ENCODE measurements at places on chromosomes 5 and 9. TPM values are rescaled to one million over a fixed set of nuclear protein-coding genes. Genes with fewer than 3 reads are reported as not detected.

Gene SH3RF2
- total RNA-seq = under 0.01 TPM

Gene PCDHGB2
- 6.1 TPM for total RNA-seq

Gene SLCO4C1
- 0.82 TPM for total RNA-seq

Gene KCNV2
- total RNA-seq = not detected

Gene CAMK2A
- 16.7 TPM for total RNA-seq

Gene ISCA1
- 92.5 TPM for total RNA-seq

Gene ELP1
- total RNA-seq = 51.8 TPM

Gene CTSV
- total RNA-seq = 0.41 TPM

Gene RASGEF1C
- 17.9 TPM for total RNA-seq

Gene C9orf153
- not detected for total RNA-seq

- DNase-seq = no peak
Observed at GRCh38 chr5:36802187-36802586, 74.4 kb upstream of the NIPBL start.

DNA sequence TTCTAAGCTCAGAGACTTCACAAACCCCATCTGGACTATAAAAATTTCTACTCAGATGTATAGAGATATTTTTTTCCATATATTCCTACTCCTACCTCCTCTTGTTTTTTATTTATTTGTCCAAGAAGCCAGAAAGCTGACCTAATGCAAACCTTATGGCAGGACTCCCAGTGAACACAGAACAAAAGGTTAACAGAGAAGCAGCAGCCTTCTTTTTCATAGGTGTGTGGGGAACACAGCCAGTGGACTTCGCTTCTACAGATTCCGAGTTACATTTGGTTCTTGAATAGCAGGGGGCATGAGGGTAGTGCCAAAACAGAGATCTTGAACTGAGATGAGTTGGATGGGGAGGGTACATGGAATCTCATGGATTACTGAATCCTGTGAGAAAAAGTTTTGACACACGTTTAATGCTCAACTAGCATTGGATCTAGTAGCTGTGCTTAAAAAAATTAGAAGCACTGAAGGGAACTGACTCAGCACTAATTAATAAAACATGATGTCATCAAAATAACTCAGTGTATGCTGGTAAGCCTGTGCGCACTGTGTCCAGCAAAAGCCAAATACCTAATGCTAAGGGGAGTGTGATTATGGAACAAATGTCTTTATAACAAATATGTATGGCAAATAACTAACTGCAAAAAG is 240.1 kb downstream of the GABRB2 start:
- no peak for DNase-seq

- no peak for DNase-seq
Observed at GRCh38 chr9:36041506-36041905, 4.8 kb downstream of the RECK start.

- no peak for DNase-seq
Observed at GRCh38 chr5:138274189-138274853, at the start of gene GFRA3. GFRA3 (minus strand) TSS chr5:138274621; CDS start chr5:138274424, 197 bp downstream.

DNA sequence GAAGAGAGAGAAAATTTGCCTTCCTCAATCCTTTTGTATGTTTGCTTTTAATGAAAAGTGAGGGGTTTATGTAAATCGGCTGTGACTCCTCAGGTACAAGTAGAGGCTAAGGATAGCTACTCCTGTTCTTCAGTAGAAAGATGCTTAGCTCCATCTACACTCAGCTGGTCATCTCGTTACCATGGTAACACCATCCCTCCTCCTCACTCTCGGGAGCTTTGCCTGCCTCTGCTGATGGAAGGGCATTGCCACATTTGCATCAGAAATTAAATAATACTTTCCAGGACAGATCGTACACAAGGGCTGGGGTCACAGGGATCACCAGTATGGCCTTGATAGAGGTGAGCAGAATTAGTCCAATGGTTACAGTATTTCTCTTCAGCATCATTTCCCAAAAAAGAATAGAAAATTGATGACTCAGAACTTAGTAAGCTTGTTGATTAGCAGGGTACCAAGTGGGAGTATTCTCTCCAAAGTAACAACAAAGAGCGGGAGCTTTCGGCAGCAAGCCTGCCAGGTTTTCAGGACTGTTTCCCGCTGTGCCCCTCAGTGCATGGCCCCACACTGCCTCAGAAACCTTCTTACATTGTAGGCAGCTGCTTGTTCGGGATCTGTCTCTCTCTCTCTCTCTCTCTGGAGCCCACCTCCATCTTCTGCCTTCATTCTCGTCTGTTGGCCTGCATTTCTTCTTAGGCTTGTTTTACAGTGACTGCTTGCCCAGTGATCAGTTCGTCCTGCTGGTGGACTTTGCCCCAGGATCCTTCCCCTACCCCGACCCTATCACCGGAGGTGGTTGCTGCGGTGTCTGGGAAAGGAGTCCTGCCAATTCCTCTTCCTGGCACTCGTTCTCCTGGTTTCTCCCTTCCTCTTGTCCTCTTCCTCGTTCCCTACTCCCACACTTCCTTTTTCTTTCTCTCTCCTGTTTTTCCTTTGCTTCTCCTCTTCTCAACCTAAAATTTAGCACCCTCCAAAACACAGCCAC is 51.9 kb upstream of the SNAPC3 start:
- no peak for DNase-seq

DNA sequence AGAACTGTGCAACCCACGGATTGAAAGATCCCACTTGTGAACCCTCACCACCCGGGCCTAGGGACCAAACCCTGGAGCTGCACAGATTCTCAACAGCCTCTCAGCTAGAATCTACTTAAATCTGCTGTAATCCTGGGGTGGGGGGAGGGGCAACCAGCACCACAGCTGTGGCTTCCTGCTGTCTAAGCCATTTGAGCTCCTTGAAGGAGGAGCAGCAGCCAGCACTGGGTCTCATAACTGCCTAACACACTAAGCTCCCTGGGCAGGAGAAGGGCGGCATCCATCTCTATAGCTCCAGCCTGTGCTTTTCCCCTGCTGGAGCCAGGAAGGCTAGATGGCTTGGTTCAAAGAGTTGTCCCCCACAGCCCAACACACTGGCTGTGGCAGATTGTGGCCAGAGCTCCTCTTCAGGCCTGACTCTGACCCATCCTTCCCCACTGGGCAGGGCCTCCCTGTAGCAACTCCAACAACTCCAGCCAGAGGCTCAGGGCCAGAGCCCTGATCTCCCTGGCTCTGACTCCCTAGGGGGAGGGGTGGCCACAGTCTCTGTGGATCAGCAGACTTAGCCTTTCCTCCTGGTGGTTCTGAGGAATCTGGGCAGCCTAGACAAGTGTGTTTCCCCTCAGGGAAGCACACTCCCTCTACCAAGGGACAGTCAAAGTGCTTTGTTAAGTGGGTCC is 72.0 kb upstream of the C9orf72 start:
- no peak for DNase-seq

DNA sequence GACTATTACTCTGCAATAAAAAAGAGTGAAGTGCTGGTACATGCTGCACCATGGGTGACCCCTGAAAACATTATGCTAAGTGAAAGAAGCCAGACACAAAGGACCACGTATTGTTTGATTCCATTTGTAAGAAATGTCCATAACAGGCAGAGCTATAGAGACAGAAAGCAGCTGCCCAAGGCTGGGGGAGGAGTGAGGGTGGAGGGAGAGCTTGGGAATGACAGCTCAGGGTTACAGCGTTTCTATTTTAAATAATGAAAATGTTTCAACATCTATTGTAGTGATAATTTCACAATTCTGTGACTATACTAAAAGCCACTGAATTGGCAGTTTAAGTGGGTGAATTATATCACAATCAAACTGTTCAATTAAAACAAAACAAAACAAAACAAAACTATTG is 81.7 kb downstream of the MYO10 start:
- no peak for DNase-seq

DNA sequence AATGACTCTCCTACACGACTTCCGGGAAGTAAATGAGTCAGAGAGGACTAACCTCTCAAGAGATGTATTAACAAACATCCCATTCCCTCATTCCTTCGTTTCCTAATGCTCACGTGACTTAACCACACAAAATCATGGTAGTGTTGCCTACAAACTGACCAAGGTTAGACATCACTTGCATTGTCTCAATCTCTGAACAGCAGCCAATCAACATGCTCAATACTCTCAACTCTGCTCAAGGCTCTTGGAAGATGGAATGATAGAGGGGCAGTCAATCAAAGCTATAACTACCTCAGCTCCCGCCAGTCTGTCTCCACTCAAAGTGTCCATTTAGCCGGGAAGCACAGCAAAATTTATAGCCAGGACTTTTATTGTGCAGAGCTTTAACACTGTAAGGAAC is 143.8 kb upstream of the PIK3R1 start:
- no peak for DNase-seq

- no peak for DNase-seq
Observed at GRCh38 chr5:34509392-34509791, 146.7 kb upstream of the RAI14 start.

- DNase-seq = no peak
Observed at GRCh38 chr5:171323806-171324632, 15.0 kb downstream of the TLX3 start.

DNA sequence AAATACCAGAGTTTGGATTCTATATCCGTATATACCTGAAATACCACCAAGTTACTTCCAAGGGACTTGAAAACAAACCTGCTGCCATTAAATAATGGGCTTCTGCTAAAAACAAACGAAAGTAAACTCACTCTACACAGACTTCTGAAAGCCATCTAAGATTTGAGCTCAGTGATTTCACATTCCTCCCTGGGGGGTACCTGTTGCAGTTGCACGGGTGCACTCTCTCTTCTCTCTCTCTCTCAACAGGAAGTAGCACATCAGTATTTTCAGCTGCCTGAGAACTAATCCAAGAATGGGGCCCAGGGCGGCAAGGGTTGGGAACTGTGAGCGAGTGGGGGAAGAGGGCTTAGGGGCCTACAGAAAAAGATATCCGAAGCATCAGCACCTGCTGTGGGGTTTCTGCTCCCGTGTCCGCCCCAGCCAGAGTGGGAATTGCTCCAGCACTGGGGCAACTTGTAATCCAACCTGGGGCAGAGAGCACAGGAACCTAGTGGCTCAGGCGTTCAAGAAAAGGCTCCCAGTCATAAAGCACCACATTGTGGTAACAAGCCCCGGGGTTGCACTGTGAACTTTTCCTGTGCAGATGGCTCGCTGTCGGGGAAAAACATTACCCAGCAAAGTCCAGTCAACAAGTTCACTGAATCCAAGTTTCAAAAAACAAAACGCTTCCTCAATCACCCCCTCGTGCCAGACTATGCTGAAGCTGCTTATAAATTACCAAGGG is 99.8 kb downstream of the EFNA5 start:
- DNase-seq = no peak

DNA sequence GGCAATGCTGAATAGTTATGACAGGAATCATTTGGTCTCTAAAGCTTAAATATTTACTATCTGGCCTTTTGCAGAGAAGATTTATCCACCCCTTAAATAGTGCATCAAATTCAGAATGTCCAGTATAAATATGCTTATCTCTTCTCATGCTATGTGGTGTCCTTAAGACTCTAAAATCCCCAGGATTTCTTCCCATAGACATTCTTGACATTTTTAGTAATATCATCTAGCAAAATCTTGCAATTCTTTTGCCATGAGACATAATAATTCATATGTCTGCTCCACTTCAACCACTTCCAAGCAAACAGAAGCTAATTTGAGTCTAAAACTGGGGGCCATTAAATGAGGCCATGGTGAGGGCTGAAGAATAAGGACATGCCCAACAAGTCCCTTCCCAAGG is 1923.4 kb upstream of the CDH9 start:
- no peak for DNase-seq

GRCh38 chr9:6522263-6522662 is 109.3 kb downstream of the UHRF2 start:
- no peak for DNase-seq

- DNase-seq = no peak
Observed at GRCh38 chr5:174315871-174316270, 270.4 kb downstream of the NSG2 start.

GRCh38 chr9:77697238-77697984 is 49.3 kb upstream of the GNA14 start:
- no peak for DNase-seq

DNA sequence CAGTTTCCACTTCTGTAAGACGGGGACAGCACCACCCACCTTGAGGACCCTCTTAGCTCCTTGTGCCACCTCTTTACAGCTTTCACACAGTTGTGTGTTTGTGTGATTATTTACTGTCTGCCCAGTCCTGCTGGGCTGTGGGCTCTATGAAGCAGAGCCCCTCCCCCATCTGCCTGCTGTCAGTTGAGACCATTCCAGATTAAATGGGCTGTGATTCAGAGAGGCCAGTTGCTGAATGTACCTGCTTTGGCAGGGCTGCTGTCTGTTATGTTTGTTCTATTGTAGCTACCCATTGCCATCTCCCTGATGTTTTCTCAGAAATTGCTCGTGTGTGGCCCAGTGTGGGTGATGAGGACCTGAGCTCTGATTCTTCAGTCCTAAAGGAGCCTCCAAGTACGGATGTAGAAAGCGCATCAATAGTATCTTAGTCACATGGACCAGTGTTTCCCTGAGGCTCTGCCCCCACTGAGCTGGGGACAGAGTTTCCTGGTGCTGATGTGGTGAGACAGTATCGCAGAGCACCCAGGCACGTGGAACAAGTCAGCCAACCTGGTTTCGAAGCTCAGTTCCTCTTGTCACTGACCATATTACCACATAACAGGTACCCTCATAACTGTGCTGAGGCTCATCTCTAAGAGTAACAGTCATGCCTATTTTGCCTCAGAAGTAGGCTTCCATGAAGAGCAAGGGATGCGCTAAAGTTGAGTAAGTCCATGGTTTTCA is 3.7 kb downstream of the ANGPTL2 start:
- no peak for DNase-seq

DNA sequence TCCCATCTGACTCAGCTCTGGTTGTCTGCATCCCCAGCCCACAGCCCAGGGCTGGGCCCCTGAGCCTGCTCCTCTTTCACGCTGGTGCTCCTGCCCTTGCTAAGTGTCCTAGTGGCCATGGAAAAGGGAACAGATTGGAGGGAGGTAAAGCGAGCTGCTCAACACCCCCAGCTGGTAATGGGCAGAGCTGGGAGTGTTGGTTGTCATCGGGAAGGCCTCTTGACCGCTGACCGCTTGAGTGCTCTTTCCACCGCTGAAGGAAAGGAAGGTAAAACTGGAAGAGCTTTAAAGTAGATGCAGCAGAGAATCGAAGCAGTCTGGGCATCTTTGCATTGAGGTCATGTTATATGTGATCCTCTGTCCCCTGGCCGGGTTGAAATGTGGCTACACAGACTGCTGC is 60.2 kb downstream of the CRB2 start:
- no peak for DNase-seq

DNA sequence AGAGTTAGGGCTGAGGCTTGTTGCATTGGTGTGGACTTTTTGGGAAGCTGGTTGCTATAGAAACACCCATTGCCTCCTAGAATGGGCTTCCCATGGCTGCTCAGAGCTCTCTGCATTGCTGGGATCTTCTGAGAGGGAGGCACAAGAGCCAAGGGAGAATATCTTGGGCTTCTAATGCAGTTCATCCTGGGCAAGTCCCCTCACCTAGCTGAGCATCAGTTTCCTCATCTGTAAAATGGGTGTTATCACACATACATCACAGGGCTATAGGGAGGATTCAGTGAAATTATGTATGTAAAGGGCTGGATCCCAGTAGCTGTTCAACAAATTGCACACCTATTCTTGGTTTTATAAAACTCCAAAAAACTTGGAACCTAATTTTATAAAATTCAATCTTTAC is 106.1 kb upstream of the ALDH1B1 start:
- no peak for DNase-seq
